G401 (cell line): ENCODE measurements at places on chromosomes 1 and 21. TPM values are rescaled to one million over a fixed set of nuclear protein-coding genes. Genes with fewer than 3 reads are reported as not detected.

DNA sequence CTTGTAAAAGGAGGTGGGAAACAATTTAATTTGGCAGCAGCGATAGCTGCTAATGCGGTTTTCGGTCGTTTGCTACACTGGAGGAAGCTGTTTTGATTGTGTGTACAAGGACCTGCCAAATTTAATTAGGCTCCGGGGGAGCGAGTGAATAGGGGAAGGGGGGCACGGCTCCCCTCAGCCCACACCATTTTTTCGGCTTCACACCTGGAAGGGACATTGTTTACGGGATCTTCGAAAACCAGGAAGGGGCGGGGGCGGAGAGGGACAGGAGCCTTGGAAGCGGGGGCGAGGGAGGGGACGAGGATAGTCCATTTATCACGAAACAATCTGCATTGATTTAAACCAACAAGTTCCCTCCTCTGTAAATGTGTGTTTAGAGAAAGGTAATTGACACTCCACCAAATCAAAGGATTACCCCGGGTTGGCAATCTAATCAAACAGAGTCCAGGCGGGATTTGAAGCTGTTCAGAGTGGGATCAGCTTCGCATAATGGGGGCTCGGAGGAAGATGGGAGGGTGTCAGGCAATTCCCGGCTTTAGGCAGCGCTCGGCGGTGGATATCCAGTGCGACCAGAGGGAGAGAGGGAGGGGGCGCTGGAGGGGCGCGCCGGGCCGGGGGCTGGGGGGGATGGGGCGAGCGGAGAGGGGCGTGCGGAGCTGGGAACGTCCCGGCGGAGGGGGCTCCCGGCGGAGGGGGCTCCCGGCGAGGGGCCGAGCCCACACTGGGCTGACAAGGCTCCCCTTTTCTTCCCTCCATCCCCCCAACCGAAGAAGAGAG lies 9.8 kb downstream of the PAX7 start:
- no peak for DNase-seq

GRCh38 chr1:184593597-184593996 lies 161.1 kb downstream of the EDEM3 start:
- no peak for DNase-seq

DNA sequence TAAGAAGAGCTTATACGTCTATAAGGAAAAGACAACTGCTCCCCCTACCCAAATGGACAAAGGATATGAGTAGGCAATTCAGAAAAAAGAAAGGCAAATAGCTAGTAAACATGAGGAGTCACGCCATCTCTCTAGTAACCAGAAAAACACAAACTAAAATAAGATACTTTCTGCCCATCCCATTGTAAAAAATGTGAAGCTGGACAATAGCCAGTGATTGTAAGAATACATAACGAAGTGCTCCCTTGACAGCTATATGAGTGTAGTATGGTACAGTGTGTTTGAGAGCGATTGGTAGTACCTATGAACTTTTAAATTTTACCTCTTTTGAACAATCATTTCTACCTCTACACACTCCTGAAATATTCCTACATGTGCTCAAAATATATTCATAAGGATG lies 7.5 kb upstream of the GJA8 start:
- no peak for DNase-seq

DNA sequence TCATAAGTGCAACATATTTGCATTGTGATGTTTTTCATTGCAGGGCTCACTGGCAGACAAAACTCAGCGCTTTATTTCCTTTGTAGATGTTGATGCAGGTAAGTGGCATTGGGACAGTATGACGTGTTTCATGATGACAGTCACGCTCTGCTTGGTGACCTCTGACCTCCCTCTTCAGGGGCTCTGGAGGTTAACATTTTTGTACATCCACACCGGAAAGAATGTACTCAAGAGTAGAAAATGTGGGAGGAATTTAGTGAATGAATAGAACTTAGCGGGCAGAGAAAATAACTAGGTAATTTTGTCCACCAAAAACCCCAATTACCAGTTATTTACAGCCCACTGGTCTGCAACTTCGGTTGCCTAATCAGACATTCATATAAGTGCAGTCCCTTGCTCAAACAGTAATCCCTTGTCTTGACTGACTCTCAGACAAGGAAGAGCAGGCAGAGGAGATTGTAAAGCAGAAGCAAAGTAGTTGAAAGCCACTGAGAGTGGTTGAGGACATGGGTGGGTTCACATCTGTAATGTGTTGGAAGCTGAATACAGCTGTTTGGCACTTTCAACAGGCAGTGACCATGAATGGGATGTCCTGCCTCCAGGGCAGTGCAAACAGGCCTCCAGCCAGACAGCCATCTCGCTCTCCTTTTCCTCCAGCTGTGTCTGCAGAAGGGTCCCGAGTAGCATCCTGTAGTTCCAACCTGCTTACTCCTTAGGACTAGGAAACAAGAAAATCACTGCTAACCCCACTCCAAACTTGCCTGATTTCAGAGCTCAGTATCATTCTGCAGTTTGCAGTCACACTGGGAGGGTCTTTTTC lies 188.9 kb downstream of the NRIP1 start:
- DNase-seq, result no peak

GRCh38 chr1:178928041-178928440 lies 57.2 kb upstream of the ANGPTL1 start:
- no peak for DNase-seq

GRCh38 chr1:53557369-53557768 lies 98.2 kb downstream of the DMRTB1 start:
- no peak for DNase-seq

GRCh38 chr1:35557118-35557610 lies at the start of gene KIAA0319L:
Gene KIAA0319L (minus strand): TSS chr1:35557403. CDS start chr1:35554491, 2,912 bp downstream.
- DNase-seq, result peak; percentile 92

GRCh38 chr1:202531472-202531811 lies 178.8 kb downstream of the SYT2 start:
- no peak for DNase-seq

- no peak for DNase-seq
These were observed 167.2 kb downstream of the CRB1 start for GRCh38 chr1:197435224-197435623.

DNA sequence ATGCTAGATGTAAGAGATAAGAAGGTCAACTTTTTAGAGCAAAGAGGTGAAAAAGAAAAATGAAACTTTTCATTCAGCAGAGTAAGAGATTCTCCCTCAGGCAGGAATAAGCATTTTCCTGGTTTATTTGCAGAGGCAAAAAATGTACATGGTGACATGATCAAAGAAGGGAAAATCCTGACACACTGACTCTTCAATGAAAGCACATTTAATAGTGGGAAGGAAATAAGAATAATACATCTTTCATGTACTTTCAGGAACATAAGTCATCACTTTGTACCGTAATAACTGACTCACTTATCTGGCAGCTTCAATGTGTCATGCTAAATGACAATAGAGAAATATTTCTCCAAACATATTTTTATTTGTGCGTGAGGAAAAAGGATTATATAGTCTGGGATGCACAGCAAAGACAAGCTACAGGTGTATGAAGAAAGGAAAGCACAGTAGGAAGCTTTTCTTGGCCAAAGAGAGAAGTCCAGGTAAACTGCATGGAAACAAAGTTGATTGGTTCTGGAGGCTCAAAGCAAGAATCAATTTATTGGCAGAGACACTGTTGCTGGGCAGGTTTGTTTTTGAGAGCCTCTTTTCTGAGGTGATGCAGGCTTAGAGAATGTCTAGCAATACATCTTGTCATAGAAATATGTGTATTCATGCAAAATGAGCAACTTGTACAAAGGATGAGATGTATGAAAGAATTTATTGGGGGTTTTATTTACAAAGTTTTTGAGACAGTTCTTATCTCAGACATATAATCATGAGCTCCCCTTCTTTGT lies 1409.0 kb downstream of the PLA2G4A start:
- no peak for DNase-seq

DNA sequence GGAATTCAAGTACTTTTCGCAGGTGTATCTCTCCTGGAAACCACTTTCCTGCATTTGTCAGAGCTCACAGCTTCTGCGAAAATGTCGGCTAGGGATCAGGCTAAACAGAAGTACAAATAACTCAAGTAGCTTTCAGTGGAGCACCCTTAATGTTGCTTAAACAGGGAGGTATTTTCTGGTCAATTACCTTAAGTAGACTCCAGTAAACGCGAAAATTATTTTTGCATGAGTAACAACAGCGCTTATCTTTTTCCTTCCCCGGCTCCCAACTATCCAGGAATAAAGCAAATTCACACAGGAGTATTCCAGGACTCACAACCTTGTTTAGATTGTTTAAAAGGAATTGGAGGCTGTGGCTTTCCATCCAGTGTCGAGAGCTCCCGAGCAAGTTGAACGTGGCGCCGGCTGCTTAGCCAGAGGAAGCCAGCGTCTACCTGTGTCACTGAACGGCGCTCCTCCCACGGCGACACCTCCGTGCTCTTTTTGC lies 7.3 kb upstream of the SIM2 start:
- DNase-seq, result no peak

GRCh38 chr1:54376430-54377039 lies 29.7 kb downstream of the SSBP3 start:
- no peak for DNase-seq

DNA sequence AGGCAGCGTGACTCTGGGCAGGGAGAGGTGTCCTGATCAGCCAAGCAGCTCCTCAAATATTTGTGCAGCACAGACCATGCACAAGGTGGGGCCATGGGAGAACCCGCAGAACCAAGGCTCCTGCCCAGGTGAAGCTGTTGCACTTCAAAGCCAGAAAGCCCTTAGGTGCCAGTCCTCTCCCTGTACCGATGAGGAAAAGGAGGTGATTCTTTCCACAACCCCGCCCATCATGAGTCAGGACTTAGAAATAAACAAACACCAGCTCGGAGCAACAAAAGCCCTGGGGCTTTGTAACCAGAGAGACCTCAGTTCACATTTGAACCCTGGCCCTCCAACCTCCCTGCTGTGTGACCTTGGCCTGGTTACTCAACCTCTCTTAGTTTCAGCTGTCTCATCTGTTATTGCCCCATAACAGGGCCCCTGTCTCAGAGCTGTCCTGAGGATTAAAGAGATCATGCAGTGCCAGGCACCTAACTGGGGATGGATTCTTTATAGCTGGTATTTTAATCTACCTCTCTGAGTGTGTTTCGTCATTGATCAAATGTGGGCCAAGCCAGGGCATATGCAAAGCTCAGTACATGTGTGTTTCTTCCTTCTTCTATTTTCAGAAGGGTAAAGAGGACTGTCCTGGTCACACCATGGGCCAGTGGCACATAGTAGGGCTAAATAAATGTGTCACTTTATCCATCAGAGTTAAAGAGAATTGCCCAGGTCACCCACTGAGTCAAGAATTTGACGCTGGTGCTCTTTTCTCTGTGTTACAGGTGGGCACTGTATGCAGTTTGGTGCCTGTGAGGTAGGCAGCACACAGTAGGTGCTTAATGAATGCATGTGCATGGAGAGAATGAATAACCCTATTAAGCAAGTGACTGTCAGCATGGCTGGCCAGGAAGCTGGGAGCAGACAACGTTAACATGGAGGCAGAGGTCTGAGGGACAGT lies 1.4 kb downstream of the LDLRAD1 start:
- no peak for DNase-seq

GRCh38 chr1:74748960-74749359 lies 16.0 kb downstream of the TYW3 start:
- DNase-seq, result no peak

- peak; percentile 10 for DNase-seq
These were observed 1.2 kb upstream of the EPHA10 start for GRCh38 chr1:37765916-37766664.

GRCh38 chr1:36542024-36542961 lies 59.6 kb upstream of the CSF3R start:
- no peak for DNase-seq

- no peak for DNase-seq
These were observed 9.5 kb downstream of the NOL9 start for GRCh38 chr1:6544831-6545230.

DNA sequence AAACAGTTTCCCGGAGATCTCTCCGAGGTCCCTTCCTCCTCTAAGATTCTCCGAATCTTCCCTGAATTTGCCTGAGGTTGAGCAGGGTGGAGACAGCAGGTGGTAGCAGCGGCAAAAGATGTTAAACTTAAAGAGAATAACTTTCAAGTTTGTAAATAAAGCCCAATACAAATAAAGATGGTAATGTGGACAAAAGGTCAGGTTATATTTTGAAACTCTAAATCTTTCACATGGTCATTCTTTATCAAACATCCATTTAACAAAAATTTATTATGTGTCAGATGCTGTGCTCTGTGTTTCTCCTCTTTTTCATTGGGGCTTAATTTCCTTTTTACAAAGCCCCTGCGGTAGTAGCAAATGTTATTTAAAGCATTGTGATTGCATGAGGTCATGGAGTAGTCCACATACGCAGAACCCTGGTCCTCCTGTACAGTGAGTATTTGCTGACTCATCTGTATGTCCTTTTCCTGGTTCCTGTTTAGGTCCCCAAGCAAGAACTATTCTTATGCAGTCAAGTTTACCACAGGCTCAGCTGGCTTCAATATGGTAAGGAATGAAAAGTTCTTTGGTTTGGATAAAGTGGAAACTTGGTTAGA lies 119.2 kb downstream of the ITSN1 start:
- no peak for DNase-seq

The DDR2 gene
- 34.3 and 37.5 TPM in 2 replicates for total RNA-seq

The GPR153 gene
- 3.3 and 4.5 TPM in 2 replicates for total RNA-seq

The RNF186 gene
- total RNA-seq, result not detected in 2 replicates

The FCRL4 gene
- total RNA-seq, result not detected in 2 replicates

The TMEM81 gene
- total RNA-seq, result 2.4 and 2.5 TPM in 2 replicates

The ZNF648 gene
- not detected in 2 replicates for total RNA-seq

The C1orf116 gene
- total RNA-seq, result not detected in 2 replicates

The ARTN gene
- total RNA-seq, result not detected in 2 replicates

The OXCT2 gene
- total RNA-seq, result not detected in 2 replicates

The IGSF9 gene
- total RNA-seq, result not detected in 2 replicates

The KRTAP19-8 gene
- not detected in 2 replicates for total RNA-seq

The HSD3B2 gene
- not detected in 2 replicates for total RNA-seq

The DIRAS3 gene
- not detected in 2 replicates for total RNA-seq

The RYR2 gene
- not detected in 2 replicates for total RNA-seq

The S100A1 gene
- 132 and 195 TPM in 2 replicates for total RNA-seq
